ENCODE measurements at places on chromosomes 6 and 20. TPM values are rescaled to one million over a fixed set of nuclear protein-coding genes. Genes with fewer than 3 reads are reported as not detected.

DNA sequence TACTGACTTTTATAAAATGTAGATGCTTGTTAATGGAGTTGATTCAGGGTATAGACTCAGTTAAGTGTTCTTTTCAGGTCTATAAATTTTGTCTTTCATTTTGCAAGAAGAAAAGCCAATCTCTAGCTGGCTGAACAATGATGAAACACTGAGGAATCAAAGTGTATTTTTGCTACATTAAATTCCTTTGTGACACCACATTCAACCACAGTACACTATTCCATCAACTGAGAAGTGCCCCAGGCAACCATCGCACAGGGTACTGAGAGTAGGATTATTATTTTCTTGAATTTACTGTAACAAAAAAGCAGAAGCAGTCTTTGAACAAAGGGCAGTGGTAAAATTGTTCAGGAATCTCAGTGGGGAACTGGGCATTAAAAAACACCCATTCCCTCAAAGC lies 83.6 kb downstream of the PREP start:
- no peak overlapping the region for H3K27ac ChIP-seq

DNA sequence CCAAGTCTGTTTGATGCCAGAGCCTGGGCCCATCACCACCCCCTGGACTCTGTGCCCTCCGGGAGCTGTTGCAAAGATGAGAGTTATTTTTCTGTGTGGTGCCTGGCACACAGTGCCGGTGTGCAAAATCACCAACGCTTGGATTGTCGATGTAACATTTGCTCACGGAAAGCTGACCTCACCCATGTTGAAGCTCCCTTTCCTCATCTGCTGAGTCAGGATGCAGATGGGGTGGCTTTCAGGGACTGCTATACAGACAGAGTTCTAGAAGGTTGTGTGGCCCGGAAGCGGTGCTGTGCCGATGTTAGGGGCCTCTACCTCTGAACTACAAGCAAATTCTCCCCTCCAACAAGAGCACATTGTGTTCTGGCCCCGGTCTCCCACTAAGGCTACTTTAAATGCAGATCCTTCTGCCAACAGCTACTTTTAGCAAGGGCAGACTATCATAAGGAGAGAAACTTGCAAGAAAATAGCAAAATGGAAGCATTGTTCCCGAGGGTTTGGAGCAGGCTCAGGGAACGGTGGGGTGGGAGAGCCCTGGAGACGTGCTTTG lies 34.0 kb downstream of the EYA2 start:
- no peak overlapping the region for H3K4me3 ChIP-seq
- H3K4me1 ChIP-seq, result no peaks in the 10 kb centered on the region
- no peak overlapping the region for H3K27ac ChIP-seq
- no peak for DNase-seq

- no peaks in the 10 kb centered on the region for H3K4me1 ChIP-seq
- DNase-seq, result no peak
- H3K27ac ChIP-seq, result no peak overlapping the region
Measured at GRCh38 chr20:6630514-6630913, 137.0 kb upstream of the BMP2 start.

- H3K27ac ChIP-seq, result peak overlapping the region; percentile 81
- H3K27me3 ChIP-seq, result peaks cover 6% of the 10 kb centered on the region
- H3K4me1 ChIP-seq, result peaks cover 27% of the 10 kb centered on the region
Measured at GRCh38 chr20:19758501-19759331, 658 bp downstream of the RIN2 start.

- DNase-seq, result peak; percentile 18
- H3K27ac ChIP-seq, result no peak overlapping the region
- H3K4me1 ChIP-seq, result peaks cover 35% of the 10 kb centered on the region
Measured at GRCh38 chr6:42984924-42985475, 630 bp downstream of the PPP2R5D start.

GRCh38 chr6:110629153-110629552 lies 152.7 kb upstream of the SLC22A16 start:
- peaks cover 2% of the 10 kb centered on the region for H3K27me3 ChIP-seq
- peak overlapping the region; percentile 75 for H3K4me3 ChIP-seq
- no peaks in the 10 kb centered on the region for H3K4me1 ChIP-seq
- H3K36me3 ChIP-seq, result peaks cover 7% of the 10 kb centered on the region
- H3K27ac ChIP-seq, result no peak overlapping the region
- no peak for DNase-seq

GRCh38 chr6:10759312-10759839 lies 11.8 kb downstream of the TMEM14B start:
- H3K36me3 ChIP-seq, result peaks cover 19% of the 10 kb centered on the region
- no peak overlapping the region for H3K4me3 ChIP-seq
- no peak overlapping the region for H3K27ac ChIP-seq

DNA sequence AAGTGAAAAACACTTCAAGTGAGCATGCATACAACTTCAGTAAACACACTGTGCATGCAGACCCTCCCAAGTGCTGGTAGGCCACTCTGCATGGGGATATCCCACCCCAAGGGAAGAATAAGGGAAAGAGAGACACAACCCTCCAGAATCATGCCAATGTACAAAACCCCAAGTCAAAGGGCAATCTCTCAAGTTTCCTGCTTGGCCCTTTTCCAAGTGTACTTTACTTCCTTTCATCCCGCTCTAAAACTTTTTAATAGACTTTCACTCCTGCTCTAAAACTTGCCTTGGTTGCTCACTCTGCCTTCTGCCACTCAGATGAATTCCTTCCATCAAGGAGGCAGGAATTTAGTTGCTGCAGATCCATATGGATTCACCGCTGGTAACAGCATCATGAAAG lies 205.7 kb upstream of the PROKR2 start:
- H3K27ac ChIP-seq, result no peak overlapping the region
- no peak for DNase-seq
- no peaks in the 10 kb centered on the region for H3K27me3 ChIP-seq
- H3K4me3 ChIP-seq, result no peak overlapping the region
- H3K4me1 ChIP-seq, result no peaks in the 10 kb centered on the region
- H3K36me3 ChIP-seq, result peaks cover 14% of the 10 kb centered on the region

DNA sequence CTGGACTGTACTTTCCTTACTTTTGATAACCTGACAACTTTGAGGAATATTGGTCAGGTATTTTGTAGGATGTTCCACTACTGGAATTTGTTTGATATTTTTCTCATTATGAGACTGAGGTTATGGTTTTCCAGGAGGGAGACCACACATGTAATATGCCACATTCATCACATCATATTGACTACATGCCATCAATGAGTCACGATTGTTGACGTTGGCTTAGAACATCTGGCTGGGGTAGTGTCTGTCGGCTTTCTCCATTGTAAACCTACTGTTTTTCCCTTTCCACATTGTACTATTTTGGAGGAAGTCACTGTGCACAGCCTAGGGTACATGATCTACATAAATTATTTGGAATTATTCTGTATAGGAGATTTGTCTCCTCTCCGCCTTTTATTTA lies 1.4 kb upstream of the STX11 start:
- no peak overlapping the region for H3K4me3 ChIP-seq
- no peak overlapping the region for H3K27ac ChIP-seq
- peaks cover 6% of the 10 kb centered on the region for H3K27me3 ChIP-seq
- no peaks in the 10 kb centered on the region for H3K36me3 ChIP-seq
- DNase-seq, result no peak

DNA sequence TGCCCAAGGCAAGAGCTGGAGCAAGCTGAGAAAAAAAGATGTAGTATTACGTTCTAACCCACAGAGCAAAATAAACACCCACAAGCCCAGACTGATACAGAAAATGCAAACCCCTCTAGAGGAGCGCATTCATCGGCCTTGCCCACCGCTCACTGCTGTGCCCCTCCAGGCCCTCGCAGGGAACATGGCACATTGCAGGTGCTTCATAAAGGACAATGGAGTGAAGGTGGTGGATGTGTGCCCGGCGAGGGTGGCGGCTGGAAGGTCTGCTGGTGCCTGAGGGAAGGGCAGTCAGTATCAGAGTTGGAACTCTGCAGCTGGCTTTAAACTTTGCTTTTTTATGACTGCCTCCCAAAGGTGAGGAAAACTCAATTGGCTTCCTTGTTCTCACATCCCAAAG lies 18.5 kb upstream of the IRF4 start:
- no peak overlapping the region for H3K4me3 ChIP-seq
- no peak overlapping the region for H3K27ac ChIP-seq
- peaks cover 13% of the 10 kb centered on the region for H3K36me3 ChIP-seq
- H3K4me1 ChIP-seq, result no peaks in the 10 kb centered on the region
- peaks cover 28% of the 10 kb centered on the region for H3K27me3 ChIP-seq

DNA sequence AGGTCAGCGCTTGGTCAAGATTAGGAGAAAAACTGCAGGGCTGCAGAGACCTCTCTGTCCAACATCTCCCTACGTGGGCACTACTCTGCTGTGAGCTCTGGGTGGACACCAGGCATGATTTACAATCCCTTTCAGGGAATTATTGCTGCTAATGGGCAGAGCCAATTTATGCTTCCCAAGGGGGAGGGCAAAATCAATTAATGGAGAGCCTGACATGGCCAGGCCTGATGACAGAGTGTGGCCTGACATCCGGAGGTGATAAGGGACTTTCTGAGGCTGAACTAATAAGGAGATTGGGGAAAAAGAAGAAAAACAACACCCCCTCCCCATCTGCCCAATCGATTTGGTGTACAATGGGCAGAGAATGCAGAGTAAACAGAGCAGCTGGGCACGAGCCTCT lies 5.0 kb upstream of the KCNK16 start:
- no peak for DNase-seq
- peaks cover 13% of the 10 kb centered on the region for H3K36me3 ChIP-seq
- H3K4me1 ChIP-seq, result peaks cover 29% of the 10 kb centered on the region
- H3K27me3 ChIP-seq, result peaks cover 6% of the 10 kb centered on the region
- peak overlapping the region; percentile 37 for H3K4me3 ChIP-seq

DNA sequence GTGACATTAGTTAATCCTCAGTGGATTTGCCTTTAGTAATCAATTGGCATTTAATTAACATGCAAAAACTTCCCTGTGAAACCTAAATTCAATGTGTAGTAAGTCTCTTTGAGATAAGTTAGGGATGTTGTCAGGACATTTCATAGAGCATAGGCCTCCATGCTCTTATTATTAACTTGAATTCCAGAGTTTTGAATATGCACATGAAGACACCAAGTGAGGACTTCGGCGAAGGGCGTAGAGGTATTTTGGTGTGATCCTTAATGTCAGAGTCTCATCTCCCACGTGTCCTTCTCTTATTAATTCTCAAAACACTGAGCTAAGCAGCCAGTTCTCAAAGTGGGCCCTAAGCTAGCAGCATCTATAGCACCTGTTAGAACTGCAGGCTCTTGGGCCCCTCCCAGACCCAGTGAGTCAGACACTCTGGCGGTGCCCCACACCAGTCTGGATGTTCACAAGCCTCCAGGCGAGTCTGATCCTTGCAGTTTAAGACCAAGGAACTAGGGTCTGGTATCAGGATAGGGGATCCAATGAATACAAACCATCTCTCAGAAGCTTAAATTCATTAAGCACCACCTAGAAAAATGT lies 292.1 kb downstream of the QKI start:
- no peak overlapping the region for H3K4me3 ChIP-seq
- H3K36me3 ChIP-seq, result no peaks in the 10 kb centered on the region
- DNase-seq, result no peak
- H3K4me1 ChIP-seq, result peaks cover 29% of the 10 kb centered on the region
- no peak overlapping the region for H3K27ac ChIP-seq

- H3K4me1 ChIP-seq, result no peaks in the 10 kb centered on the region
- H3K4me3 ChIP-seq, result no peak overlapping the region
- H3K27me3 ChIP-seq, result no peaks in the 10 kb centered on the region
- H3K27ac ChIP-seq, result no peak overlapping the region
- no peak for DNase-seq
Measured at GRCh38 chr20:44273231-44274215, 26.4 kb downstream of the GDAP1L1 start.

GRCh38 chr6:25332655-25333071 lies 53.5 kb downstream of the CARMIL1 start:
- peaks cover 70% of the 10 kb centered on the region for H3K4me1 ChIP-seq
- peak overlapping the region; percentile 1 for H3K27ac ChIP-seq
- H3K4me3 ChIP-seq, result no peak overlapping the region
- H3K27me3 ChIP-seq, result peaks cover 2% of the 10 kb centered on the region
- no peaks in the 10 kb centered on the region for H3K36me3 ChIP-seq

DNA sequence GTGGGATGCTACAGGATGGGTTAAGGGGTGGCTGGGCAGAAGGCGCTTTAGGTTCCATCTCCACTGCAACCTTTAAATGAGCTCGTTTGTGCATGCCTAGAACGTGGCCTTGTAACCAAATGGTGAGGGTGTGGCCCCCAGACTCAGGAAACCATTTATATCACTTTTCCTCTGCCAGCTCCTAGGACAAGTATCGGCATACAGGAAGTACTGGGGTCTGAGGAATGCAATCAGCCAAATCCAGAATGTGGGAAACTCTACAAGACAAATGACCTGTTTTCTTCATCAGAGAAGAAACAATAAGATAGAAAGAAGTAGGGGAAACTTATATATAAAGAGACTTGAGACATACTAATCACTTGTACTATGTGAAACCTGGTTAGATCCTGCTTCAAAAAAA lies 21.2 kb downstream of the AK9 start:
- DNase-seq, result no peak
- H3K4me1 ChIP-seq, result peaks cover 22% of the 10 kb centered on the region
- no peak overlapping the region for H3K4me3 ChIP-seq
- peaks cover 2% of the 10 kb centered on the region for H3K27me3 ChIP-seq
- no peak overlapping the region for H3K27ac ChIP-seq

GRCh38 chr6:35477028-35477427 lies 8.8 kb downstream of the RPL10A start:
- H3K4me3 ChIP-seq, result no peak overlapping the region
- H3K36me3 ChIP-seq, result no peaks in the 10 kb centered on the region
- peaks cover 6% of the 10 kb centered on the region for H3K27me3 ChIP-seq

- H3K27ac ChIP-seq, result no peak overlapping the region
- H3K4me3 ChIP-seq, result no peak overlapping the region
- H3K36me3 ChIP-seq, result no peaks in the 10 kb centered on the region
- peaks cover 3% of the 10 kb centered on the region for H3K27me3 ChIP-seq
Measured at GRCh38 chr20:10861090-10861489, 187.3 kb upstream of the JAG1 start.

DNA sequence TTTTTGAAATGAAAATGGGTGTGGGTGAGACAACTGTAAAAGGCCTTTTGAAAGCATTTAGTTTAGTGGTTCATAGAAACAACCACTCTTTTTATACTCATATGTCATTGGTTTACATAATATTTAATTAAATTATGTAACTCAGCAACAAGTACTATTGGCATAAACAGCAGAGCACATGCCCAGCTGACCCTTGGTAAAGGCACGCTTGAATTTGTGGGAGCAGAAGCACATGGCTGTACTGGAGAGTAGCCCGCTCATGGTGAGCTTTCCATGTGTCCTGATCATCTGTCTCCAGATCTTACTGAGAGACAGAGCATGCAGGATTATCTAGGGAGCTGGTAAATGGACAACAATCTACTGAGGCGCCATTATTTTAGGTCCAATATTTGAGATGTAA lies 17.1 kb upstream of the KLHL31 start:
- H3K4me1 ChIP-seq, result no peaks in the 10 kb centered on the region
- no peaks in the 10 kb centered on the region for H3K27me3 ChIP-seq
- no peak overlapping the region for H3K4me3 ChIP-seq
- DNase-seq, result no peak
- no peak overlapping the region for H3K27ac ChIP-seq
- H3K36me3 ChIP-seq, result no peaks in the 10 kb centered on the region

GDAP1L1 gene
- 1.7 TPM for total RNA-seq

TNXB gene
- 7.5 TPM for total RNA-seq

SEMG2 gene
- not detected for total RNA-seq

RBPJL gene
- not detected for total RNA-seq
